Stimulated activated CD8-positive, alpha-beta memory T cell treated with anti-CD3 and anti-CD28 coated beads, Interleukin-7, amount 100 ng/mL, for 48 hours (primary cell): ENCODE measurements at places on chromosomes 7 and 10.

- no peak for DNase-seq
Observed at GRCh38 chr7:22487978-22488642, 11.9 kb downstream of the STEAP1B start.

- DNase-seq, result no peak
Observed at GRCh38 chr10:124338276-124338925, 80.3 kb downstream of the OAT start.

DNA sequence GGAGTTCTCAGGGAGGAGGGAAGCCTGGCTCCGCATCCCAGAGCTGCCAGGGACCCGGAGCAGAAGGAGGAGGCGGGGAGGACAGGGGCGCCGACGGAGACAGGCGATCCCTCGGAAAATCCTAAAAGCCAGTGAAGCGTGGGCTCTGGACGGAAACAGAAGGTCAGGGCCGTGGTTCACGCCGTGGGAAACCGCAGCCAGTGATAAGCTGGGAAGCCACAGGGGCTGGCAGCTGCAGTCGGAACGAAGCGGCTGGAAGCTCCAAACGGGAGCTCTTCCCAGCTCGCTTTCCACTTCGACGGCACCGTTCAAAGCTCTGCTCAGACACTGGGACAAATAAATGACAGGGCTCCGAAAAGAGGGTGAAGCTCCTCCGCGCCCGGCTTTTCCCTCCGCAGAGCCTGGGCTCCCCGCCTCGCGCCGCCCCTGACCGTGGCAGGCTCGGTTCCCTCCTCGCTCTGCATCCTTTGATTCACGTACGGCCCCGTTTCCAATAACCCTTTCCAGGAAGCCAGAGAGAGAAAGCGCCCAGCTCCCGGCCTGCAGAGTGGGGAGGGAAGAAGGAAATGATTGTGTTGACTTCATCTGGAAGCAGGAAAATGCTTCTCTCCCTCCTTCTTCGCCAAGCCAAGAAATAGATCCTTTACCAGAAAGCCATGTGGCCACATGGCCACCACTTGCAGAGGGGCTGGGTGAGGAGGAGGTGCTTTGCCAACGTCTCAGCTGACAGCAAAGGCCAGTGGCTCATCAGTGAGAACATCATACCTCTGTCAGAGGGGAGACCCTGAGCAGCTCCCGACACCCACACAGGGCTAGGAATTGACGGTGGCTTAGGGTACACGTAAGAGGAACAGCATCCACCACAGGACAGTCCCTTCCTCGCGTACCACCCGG is 57.4 kb downstream of the ADRB1 start:
- DNase-seq, result no peak

DNA sequence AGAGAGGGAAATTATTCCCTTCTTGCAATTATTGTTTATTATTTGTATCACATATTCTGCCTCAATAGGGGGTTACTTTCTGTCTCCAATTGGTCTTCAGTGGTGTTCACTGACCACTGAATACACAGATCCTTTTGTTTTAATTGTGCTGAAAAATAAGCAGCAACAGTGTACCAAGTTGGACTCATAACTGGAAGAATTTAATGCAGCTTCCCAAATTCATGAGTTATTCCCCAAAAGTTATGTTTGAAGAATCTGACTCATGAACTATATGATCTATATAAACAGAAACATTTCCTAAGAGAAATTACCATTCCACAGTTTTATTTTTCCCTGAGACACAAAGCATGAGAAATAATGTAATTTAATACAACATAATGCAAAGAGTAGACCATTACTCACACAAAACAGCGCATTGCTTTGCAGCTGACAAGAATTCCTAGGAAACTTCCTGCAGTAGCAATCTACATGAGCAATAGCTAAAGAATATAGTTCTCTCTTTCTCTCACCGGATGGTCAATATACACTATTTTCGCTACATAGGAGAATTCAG is 479.2 kb downstream of the HTR7 start:
- DNase-seq, result no peak

DNA sequence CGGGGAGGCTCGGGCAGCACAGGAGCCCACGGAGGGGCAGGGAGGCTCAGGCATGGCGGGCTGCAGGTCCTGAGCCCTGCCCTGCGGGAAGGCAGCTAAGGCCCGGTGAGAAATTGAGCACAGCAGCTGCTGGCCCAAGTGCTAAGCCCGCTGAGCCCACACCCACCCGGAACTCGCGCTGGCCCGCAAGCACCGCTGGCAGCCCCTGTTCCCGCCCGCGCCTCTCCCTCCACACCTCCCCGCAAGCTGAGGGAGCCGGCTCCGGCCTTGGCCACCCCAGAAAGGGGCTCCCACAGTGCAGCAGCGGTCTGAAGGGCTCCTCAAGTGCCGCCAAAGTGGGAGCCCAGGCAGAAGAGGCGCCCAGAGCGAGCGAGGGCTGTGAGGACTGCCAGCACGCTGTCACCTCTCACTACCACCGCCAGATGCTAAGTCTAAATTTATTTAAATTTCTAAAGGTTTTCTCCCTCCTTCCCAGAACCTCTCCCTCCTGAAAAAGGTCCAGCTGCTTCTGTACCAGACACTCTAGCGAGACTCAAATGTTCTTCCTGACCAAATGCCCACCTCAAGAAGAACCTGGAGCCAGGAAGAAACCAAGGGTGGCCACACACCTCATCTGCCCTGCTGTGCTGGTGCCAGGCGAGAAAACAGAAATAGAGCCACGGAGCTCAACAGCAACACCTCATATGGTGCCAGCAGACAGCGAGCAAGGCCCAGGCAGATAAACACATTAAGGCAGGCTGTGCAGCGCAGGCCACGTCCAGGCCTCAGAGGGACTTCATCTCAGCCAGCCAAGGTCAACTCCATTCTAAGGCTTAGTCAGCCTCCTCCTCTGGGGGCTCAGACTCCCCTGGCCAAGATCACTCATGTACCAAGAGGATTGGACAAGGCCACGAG is 47.0 kb downstream of the KCNMA1 start:
- DNase-seq, result no peak

DNA sequence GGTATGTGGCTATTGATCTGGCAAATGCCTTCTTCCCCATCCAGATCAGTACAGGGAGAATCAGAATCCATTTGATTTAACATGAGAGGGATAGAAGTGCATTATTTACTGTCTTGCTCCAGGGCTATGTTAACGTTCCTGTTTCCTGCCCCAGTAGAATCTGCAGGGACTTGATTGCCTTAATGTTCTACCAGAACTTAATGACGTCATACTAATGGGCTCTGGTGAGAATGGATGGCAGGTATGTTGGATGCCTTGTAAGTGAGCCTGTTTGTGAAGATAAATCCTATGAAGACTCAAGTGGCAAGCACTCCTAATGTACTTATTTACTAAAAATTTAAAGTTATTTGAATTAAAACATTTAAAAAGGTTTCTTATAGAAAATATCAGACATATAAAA is 44.5 kb upstream of the CHCHD3 start:
- DNase-seq, result no peak

GRCh38 chr7:1534330-1535099 is 4.0 kb downstream of the MAFK start:
- DNase-seq, result no peak

GRCh38 chr7:112130729-112131410 is 75.3 kb downstream of the DOCK4 start:
- DNase-seq, result no peak

DNA sequence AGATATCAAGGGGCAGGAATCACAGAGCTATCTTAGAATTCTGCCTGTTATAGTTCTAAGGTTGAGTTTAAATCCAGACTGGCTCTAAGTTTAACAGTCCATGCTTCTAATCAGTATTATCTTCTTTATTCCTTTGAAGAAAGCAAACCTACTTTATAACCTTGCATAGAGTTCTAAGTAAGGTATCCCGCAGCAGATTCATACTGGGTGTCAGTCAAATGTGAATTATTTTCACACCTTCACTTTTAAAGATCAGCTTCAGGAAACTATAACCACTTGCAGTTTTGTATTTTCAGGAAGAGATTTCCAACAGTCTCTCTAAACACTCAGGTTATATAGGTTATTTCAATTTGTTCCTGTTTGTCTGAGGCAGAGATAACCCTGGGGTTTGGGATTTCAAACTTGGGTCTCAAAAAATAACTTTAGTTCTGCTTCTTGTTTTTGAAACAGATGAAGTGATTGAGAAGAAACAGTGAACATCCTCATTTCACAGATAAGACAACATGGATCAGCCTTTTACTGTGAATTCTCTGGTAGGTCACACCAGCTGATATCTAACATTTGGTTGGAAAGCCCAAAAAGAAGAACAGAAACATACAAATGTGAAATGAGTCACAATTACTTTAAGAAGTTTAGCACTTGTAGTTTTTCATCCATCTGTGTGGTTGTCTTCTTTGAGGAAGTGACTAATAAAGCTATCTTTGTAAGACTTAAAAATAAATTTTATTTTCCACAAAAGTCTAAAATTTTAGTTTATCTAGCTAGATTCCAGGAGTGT is 21.4 kb downstream of the STAMBPL1 start:
- DNase-seq, result no peak

GRCh38 chr7:140348161-140348849 is 50.0 kb downstream of the SLC37A3 start:
- DNase-seq, result no peak

DNA sequence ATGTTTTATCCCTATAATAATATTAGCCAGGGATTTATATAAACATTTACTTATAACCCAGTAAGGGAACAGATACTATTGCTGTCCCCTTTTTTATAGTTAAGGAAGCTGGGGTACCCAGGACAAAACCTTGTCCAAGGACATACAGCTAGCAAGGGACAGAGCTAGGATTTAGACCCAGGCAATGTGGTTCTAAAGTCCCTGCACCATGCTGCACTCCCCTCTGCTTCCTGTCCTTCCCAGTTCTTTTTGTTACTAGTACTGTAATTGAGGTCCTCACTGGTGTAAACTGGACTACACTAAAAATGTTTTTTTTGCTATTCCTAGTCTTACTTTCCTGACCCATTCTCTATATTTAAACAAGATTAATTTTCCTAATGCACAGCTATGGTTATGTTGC is 16.6 kb downstream of the KLHDC10 start:
- no peak for DNase-seq

GRCh38 chr7:142964502-142965246 is 2.5 kb upstream of the KEL start:
- DNase-seq, result no peak

- DNase-seq, result no peak
Observed at GRCh38 chr7:43692582-43693373, 36.5 kb downstream of the COA1 start.

- DNase-seq, result no peak
Observed at GRCh38 chr7:128934361-128935341, 3.1 kb upstream of the IRF5 start.

DNA sequence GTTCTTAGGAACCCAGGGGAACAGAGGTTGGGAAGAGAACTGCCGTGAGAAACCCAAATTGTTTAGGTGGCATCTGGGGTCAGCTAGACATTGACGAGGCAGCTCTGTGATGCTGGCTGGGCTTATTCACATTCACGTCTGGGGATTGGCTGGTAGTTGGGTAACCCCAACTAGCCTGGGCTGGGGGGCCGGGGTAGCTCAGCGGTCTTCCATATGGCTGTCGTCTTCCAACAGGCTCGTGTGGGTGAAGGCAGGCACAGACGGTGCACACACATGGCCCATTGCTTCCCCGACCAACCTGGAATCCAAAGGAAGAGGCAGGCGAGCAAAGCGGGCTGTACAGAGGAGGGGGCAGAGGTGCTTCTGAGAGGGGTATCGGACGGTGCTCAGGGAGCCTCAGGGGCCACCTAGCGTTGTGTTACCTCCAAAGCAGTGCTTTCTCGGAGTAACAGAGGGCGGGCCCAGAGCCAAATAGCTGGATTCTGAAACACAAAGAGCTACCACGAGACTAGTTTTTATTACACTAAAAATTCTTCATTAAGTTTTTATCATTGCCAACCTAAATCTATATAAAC is 34.5 kb downstream of the MKI67 start:
- no peak for DNase-seq

DNA sequence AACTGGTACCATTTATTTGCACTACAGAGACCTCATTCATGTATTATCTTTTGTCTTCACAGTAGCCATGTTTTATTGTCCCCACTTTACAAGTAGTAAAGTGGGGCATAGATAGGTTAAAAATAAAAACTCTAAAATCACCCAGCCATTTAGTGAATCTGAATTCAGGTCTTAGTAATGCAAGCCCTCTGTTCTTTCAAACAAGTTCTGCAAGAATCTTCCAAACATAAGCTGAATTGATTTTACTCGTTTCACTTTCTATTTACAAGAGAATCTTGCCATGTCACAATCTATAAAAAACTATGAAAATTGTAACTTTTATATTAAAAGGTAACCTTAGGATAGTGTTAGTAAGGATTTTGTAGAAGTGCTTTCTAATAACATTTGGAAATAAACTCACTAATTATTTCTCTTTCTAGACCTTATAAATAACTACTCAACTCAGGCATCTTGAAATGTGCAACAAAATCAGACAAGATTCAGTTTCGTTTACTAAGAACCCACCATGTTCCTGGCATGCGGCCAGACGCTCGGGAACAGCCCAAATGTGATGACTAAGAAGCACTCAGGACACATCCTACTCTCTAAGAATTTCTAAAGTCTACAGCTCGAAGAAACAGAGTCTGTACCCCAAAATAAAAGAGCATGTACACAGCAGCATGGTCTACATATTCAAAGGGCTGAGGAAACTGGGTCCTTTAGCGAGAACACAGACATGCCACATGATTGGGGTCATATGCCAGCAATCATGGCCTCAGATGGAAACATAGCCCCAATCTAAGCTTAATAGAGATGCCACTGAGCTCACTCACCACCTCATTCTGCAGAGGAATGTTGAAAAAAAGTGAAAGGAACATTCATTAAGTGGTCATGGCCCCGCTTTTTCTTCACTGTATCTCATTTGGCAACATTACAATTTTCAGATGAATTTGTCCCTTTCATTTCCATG is 167.6 kb downstream of the AMPH start:
- peak; percentile 78 for DNase-seq

DNA sequence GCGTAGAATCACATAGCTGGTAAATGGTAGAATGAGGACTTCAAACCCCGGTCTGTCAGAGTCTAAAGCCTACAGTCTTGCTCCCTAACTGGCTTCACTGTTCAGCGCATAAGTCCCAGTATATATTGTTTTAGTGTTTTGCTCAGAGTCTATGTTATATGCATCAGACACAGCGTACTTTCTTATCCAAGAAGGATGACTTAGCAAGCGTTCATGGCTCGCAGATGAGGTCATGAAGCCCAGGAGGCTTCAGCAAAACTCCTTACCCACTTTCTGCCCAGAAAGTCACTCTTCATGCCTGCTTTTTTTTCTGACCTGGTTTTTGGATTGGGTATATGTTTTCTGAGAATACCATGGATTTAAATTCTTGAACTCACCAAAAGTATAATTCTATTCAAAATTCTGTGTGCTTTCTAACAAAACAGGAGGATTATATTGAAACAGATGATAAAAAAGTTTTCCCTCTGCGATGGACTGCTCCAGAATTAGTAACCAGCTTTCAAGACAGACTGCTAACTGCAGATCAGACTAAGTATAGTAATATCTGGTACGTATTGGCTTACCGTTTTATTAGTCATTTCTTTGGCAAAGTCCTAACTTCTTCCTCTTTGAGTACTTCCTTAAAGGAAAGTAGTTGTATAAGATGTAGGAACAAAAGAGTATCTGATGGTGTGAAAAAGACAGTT is 24.6 kb upstream of the BHLHA15 start:
- DNase-seq, result no peak

DNA sequence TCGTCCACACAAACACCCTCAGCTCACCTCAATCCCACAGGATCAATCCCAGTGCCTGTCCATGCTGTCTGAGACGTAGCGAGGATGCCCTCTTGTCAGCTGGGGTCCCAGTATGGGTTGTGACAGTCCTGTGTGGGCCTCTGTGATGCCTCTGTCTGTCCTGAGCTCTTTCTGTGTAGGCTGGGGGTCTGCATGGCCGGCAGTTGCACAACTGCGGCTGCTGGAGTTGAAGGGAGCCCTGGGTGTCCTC is 12.4 kb downstream of the ANTXRL start:
- no peak for DNase-seq
